ENCODE measurements at places on chromosomes 7 and 10.

GRCh38 chr10:62000037-62000603 lies 98.6 kb downstream of the ARID5B start:
- no peak for DNase-seq

DNA sequence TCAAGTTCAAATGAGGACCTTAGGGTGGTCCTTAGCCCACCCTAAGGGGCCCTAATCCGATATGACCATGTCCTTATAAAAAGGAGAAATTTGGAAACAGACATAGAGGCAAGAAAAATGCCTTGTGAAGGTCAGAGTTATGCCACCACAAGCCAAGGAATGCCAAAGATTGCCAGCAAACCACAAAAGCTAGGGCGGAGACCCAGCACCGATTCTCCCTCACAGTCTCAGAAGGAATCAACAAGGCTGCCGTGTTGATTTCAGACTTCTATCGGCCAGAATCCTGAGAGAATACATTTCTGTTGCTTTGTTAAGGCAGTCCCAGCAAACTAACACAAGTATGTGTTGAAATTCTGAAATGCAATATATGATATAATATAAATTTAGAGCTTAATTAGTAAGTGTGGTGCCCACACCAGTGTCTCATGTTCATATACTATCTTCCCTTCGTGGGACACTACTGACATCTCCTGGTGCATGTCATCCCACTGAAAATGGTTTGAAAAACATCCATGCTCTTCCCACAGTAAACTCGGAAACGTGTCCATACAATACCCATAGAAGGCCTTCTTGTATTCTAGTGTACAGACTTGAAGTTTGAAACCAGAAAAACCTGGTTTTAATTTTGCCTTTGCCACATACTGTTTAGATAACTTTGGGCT lies 349.0 kb downstream of the TNS3 start:
- DNase-seq = no peak

DNA sequence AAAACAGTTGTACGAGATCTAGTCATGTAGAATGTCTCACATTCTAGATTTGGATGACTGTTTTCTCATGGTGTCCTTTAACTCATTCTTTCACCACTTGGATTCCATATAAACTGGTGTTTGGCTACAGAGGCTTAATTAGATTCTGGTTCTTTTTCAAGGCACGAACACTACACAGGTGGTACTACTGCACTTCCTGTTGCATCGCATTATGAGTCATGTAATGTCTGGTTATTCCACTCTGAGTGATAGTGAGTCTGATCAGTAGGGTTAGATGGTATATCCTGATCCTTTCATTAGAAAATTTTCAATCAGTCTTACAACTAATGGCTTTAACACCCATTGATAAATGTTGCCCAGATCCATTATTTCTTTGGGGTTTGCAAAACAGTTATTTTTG lies 11.2 kb upstream of the AKAP9 start:
- DNase-seq = no peak

DNA sequence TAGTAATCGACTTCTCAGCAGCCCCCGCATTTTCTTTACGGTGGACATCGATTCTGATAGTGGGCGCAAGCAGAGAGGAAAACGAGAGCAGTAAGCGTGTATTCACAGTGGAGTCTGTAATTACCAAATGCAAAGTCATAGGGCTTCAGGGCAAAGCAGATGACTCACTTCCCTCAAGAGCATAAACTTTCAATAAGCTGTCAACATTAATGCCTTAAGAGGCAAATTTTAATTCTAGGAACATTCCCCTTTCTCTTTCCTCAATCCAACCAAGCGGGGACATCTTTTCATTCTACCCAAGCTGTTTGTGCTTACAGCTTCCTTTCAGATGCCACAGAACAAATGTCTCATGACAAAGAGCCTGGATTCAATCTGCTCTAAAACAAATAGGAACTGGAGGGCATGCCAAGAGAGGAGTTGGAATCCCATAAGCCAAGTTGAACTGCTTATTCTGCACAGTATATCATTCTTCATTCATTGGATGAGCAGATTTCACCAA lies 48.6 kb downstream of the MALSU1 start:
- no peak for DNase-seq

- DNase-seq = no peak
Measured at GRCh38 chr7:4808026-4808425, 32.6 kb downstream of the AP5Z1 start.

DNA sequence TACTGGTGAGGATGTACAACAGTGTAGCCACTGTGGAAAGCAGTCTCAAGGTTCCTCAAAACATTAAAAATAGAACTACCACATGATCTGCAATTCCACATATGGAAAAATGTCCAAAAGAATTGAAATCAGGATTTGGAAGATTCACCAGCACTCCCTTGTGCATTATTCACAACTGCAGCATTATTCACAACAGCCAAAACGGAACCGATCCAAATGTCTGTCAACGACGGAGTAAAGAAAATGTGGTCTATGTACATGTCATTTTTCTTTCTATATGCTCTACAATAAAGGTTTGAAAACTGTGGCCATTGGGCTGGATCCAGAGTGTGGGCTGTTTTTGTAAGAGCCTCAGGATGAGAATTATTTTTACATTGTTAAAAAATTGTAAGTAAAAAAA lies 1206.1 kb upstream of the CELF2 start:
- DNase-seq = no peak

DNA sequence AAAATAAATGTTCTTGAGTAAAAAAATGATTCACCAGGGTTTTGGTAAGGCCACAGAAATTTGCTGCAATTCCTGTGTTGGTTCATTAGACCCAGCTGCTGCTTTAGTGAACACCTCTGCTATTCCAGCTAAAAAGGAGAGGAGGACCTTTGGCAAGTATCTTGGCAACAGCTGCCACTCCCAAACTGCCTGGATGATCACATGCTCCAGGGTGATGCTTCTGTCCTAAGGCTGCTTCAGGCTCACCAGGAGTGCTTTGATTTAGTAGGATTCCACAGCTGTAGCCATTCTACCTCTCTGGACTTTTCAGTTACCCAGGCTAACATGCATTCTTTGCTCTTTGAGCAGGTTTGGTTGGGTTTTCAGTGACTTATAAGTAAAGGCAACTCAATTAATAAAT lies 82.6 kb upstream of the NPVF start:
- DNase-seq = no peak

DNA sequence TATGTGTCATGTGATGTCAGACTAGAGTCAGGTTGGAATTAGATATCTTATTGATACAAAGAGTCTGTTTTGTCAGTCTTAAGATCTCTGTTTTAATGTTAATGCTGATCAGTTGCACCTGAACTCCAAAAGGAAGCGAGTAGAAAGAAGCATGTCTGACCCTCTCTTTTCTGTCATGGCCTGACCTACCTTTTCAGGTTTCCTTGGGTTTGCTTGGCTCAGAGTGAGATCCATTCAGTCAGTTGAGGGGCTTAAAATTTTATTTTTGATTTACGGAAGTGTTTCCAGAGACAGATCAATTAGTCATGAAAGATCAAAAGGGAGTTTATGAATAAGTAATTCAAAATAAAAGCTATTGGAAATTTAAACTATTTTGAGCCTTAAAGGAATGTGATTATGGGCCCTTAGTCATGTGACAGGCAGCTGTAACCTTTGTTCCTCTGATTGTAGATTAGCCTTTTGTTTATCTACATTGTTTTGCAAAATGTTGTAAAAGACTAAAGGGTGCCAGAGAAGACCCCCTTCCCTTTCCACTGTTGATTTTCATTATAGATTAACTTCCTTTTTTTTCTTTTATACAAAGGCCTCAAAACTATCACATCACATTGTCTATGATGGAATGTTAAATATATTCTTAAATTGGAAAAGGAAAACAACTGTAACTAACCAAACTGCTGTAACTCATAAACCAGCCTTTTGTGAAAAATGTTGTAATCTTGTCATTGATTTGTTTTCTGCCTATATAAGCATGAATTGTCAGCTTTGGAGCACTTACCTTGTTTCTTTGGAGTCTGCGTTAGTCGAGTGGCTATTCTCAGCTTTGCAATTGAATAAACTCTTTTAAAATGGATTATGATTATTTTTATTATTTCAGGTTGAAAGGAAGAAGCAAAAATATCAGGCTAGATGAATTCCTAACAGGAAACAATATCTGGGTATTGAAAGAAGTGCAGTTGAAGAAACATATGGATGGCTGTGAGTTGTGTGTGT lies 195.5 kb upstream of the MBL2 start:
- DNase-seq = no peak

GRCh38 chr7:110224643-110225042 lies 866.3 kb upstream of the LRRN3 start:
- DNase-seq = no peak

DNA sequence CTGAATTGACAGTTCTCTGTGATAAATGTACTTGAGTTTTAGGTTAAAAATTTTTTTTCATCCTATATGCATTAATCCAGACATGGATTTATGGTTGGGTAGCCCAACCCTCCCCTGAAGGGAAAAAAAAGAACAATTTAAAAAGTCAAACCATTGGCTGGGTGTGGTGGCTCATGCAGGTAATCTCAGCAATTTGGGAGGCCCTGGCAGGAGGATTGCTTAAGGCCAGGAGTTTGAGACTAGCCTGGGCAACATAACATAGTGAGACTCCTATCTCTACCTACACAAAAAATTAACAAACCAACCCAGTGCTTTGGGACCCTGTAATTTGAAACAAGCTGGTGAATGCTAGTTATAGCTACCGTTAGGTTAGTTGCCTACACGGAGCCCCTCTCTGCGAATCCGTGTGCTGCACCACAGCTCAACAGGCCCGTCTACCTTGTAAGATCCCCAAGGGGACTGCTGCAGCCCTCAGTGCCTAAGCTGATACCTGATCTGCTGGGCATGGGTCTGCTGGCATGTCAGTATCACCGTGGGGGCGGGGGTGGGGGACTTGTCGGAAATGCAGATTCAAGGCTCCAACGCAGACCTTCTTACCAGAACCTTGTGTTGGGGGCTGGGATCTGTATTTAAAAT lies 32.8 kb downstream of the TSPAN14 start:
- no peak for DNase-seq

DNA sequence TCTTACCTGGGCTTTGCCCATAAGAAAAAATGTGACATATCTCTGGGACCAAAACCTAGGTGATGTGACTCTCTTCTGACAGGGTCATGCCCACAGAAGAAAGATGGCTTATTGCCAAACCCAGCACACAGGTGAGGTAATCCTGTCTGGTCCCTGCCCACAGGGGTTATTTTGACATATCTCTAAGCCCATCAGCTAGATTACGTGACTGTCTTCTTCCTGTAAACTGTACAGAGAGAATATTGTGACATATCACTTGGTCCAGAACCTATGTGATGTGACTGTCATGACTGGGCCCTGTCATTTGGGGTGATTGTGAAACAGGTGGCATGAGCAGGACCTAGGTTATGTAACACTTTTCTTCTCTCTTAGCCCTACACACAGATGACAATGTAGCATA lies 48.8 kb upstream of the ZNF680 start:
- no peak for DNase-seq

GRCh38 chr7:7816084-7816483 lies 97.7 kb upstream of the RPA3 start:
- no peak for DNase-seq
